AG09309 (cell line): ENCODE measurements at places on chromosomes 16 and 17.

DNA sequence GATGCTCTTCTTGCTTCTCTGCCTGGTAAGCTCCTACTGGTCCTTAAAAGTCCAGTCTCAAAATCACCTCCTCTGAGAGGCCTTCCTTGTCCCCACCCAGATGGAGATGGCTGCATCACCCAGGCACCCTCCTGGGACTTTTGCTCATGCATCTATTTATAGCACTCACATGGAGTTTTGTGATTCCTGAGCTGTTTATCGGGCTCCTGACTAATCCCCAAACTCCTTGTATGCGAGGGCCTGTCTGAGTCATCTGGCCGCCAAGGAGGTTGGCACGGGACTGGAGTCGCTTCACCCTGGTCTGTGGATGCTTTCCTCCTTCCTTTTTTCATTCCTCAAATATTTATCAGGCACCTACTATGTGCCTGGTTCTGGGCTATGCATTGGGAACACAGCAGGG lies 2.3 kb upstream of the MAP2K3 start:
- peak; percentile 92 for DNase-seq

DNA sequence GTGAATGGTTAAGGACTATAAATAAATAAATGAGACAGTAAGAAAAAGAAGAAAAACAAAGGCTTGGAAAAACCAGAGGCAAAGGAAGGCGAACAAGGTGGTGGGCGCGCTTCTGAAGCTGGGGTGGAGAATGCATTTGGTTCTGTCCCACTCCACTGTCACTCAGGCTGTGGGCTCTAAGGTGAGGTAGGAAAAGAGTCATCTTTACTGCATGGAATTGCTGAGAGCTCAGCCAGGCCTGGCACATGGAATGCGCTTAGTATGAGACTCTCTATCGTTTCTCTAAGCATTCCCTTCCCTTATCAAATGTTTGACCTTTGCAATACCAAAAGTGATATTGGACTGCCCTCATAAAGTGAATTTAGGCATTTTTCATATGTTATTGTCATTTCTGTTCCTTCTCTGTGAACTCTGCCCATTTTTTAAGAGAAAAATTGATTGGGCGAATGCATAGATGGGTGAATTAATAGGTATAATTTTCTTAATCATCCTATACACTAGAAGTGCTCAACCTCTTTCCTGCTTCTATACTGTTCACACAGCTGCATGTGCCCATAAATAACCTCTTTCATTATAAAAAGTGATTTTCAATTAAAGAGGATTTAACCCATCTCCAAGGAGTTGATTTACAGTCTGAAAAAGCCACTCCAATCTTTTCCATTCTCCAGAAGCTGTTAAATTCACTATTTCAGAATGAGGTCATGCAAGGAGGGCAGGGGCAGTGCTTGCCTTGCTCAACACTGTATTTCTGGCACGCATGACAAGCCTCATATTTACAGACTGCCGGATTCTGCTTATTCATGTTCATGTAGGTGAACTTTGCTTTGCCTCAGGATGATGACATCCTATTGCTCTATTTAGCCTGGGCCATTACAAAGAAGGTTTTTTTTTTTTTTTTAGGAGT lies 87.7 kb downstream of the MYH10 start:
- DNase-seq: peak; percentile 93

DNA sequence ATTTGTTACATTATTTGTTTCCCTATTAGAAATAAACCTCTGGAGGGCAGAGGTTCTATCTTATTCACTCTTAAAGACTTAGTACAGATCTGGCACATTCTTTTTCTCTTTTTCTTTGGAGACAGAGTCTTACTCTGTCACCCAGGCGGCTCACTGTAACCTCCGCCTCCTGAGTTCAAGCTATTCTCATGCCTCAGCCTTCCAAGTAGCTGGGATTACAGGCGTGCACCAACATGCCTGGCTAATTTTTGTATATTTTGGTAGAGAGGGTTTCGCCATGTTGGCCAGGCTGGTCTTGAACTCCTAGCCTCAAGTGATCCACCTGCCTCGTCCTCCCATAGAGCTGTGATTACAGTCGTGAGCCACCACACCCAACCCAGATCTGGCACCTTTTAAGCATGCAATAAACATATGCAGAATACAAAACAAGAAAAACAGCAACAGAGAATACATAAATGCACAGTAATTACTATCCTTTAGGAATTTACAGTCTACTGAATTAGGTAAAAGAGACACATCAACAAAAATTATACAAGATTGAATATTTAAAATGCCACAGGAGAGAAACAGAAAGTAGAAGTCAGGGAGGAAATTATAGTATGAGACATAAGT lies 52.1 kb downstream of the GPATCH8 start:
- DNase-seq: no peak

DNA sequence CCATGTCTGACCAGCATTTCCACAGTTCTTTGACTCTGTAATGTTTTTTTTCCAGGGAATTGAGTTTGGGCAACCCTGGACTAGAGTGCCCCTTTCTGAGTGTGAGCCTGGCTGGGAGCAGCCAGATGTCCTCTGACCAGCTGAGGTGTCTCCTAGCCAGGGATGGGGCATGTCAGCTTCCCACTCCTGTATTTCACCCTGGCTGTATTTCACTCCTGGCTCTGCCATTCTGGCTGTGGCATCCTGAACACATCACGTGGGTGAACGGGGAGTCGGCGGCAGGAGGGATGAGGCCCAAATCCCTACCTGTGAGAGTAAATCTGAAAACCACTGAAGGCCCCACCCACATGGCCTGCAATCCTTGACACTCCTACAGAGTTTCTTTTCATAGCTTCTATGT lies 31.3 kb downstream of the KDM8 start:
- no peak for DNase-seq

- no peak for DNase-seq
These were observed 11.6 kb upstream of the ICAM2 start for GRCh38 chr17:64032081-64032480.
